Suppressor macrophage treated with lipopolysaccharide for 1 hour (primary cell): ENCODE measurements at places on chromosomes 5 and 9.

DNA sequence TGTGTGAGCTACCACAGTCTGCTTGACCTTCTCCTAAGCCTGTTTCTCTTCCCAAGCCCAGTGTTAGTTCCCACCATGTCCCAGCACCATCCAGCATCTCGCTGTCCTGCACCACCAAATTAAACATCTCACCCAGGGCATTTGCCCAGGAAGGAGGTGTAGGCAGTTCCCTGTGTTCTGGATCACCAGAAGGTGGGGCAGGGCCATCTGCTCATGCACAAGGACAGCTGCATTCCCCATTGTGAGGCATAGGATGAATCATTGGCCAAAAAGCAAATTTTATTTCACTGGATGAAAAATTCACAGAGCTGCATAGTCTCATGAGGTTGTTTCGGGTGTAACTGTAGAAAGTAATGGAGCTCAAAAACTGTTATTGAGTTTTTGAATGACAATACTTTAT, 89.5 kb upstream of the GRIA1 start:
- DNase-seq = no peak

DNA sequence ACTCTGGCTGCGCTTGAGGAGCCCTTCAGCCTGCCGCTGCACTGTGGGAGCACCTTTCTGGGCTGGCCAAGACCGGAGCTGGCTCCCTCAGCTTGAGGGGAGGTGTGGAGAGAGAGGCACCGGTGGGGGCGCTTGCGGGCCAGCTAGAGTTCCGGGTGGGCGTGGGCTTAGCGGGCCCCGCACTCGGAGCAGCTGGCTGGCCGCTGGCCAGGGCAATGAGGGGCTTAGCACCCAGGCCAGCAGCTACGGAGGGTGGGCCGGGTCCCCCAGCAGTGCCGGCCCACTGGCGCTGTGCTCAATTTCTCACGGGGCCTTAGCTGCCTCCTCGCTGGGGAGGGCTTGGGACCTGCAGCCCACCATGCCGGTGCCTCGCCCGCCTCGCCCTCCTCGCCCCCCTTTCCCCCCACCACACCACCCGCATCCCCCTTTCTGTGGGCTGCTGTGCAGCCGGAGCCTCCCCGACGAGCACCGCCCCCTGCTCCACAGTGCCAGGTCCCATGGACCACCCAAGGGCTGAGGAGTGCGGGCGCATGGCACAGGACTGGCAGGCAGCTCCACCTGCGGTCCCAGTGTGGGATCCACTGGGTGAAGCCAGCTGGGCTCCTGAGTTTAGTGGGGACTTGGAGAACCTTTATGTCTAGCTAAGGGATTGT, 954.5 kb downstream of the DTWD2 start:
- no peak for DNase-seq

GRCh38 chr9:130728721-130729120, 35.1 kb downstream of the EXOSC2 start:
- no peak for DNase-seq

GRCh38 chr5:32290922-32291321, 21.8 kb downstream of the MTMR12 start:
- DNase-seq = no peak

DNA sequence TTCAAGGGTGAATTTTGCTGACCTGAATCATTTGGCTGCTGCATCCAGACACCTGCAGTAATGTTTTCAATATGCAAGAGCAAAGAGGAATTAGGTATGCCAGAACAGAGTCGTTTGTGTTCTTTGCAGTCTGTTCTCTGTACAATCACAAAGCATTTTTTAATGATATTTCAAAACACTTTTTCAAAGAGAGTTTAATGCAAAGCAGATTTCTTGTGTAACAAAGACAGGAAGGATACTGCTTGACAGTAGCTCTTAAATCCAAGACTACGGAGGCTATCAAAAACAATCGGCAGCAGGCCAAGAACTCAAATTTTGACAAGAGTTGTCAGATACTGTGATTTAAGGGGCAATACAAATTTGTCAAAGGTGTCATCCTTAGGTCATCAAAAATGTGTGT, 341.9 kb downstream of the GADD45G start:
- no peak for DNase-seq

GRCh38 chr9:126984969-126985368, 70.4 kb downstream of the RALGPS1 start:
- no peak for DNase-seq

- DNase-seq = no peak
Measured at GRCh38 chr9:92685022-92685421, 15.1 kb upstream of the IPPK start.

- peak; percentile 80 for DNase-seq
Measured at GRCh38 chr9:114827641-114828302, 21.9 kb upstream of the TNFSF15 start.

DNA sequence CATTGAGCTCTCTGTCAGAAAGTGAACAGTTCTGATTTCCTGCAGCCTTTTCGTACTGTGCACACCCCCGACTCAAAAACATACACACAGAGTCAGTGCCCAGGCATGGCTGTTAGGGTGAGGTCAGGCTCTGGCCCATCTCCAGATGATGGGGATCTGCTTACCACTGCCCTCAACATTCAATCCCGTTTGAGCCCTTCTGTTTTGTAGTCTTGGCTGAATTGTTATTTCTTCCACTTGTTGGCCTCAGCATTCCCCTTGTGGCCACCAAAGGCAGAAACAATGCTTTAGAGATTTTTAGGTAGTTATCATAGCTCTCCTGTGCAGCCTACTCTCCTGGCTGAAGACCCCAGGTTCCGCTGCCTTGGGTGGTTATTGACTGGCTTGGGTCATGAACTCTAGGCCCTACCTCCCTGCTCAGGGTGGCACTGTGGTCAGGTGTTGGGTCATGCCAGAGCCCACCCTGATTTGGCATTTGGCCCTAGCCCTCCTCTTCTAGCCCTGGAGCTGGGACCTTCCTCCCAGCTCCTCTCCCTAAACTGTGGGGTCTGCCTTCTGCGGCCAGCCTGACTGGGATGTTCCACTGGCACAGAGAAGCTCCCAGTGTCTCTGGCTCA, 7.8 kb upstream of the MYOZ3 start:
- no peak for DNase-seq
